A549 treated with CpdA at 1 μM for 4 hours (cell line): ENCODE measurements at places on chromosomes 1 and 21. TPM values are rescaled to one million over a fixed set of nuclear protein-coding genes. Genes with fewer than 3 reads are reported as not detected.

The TSSK3 gene
- total RNA-seq = 0.07 TPM in 1 of 5 replicates, not detected in the others

The AMY1A gene
- total RNA-seq = not detected in 5 replicates

The BARHL2 gene
- not detected in 5 replicates for total RNA-seq

The ZNF593OS gene
- 0.22 to 0.34 TPM (median 0.27 TPM) in 4 of 5 replicates, not detected in the other for total RNA-seq

The KIF21B gene
- 1.8 to 3.8 TPM (median 2.8 TPM) in 5 replicates for total RNA-seq

The CLCA4 gene
- total RNA-seq = not detected in 5 replicates

The OR10K1 gene
- total RNA-seq = not detected in 5 replicates

The NTMT2 gene
- not detected in 5 replicates for total RNA-seq

The KCND3 gene
- total RNA-seq = 0.04 to 0.06 TPM in 2 of 5 replicates, not detected in the others

The KAZN gene
- 3.4 to 4.2 TPM (median 3.8 TPM) in 5 replicates for total RNA-seq

The LCE6A gene
- not detected in 5 replicates for total RNA-seq

The CLDN17 gene
- total RNA-seq = not detected in 5 replicates

The MRPL24 gene
- 176 to 207 TPM (median 198 TPM) in 5 replicates for total RNA-seq

The PRRX1 gene
- 0.03 TPM in 2 of 5 replicates, not detected in the others for total RNA-seq

The CYYR1 gene
- not detected in 5 replicates for total RNA-seq

The F5 gene
- total RNA-seq = 0.05 to 0.24 TPM (median 0.08 TPM) in 5 replicates

The NRIP1 gene
- total RNA-seq = 12.3 to 23.8 TPM (median 18.8 TPM) in 5 replicates

The IL10RB gene
- 15.9 to 21.8 TPM (median 19.6 TPM) in 5 replicates for total RNA-seq

The WLS gene
- total RNA-seq = 18.2 to 25.0 TPM (median 19.4 TPM) in 5 replicates

The OR2T35 gene
- not detected in 5 replicates for total RNA-seq

The HFM1 gene
- total RNA-seq = 0.05 to 0.07 TPM in 2 of 5 replicates, not detected in the others

The AMY2A gene
- total RNA-seq = not detected in 5 replicates
